Heart right ventricle (tissue), 16 donors: ENCODE measurements at places on chromosomes 13 and 19. TPM values are rescaled to one million over a fixed set of nuclear protein-coding genes. Genes with fewer than 3 reads are reported as not detected.

- DNase-seq, result no peak
These were observed 16.6 kb upstream of the ATP12A start for GRCh38 chr13:24663586-24663985.

The NFILZ gene
- not detected for polyA plus RNA-seq

The SPACA4 gene
- not detected for polyA plus RNA-seq

The GPR12 gene
- 0.22 TPM for polyA plus RNA-seq
